ENCODE measurements at places on chromosomes 12 and 14. TPM values are rescaled to one million over a fixed set of nuclear protein-coding genes. Genes with fewer than 3 reads are reported as not detected.
A peak's percentile ranks its signal among the peaks of the same experiment; 100 is the strongest.

GRCh38 chr12:77049767-77050353 is 15.5 kb downstream of the E2F7 start:
- no peaks in the 10 kb centered on the region for H3K27me3 ChIP-seq
- peak; percentile 78 for DNase-seq
- H3K27ac ChIP-seq: no peak overlapping the region
- H3K36me3 ChIP-seq: peaks cover 49% of the 10 kb centered on the region

DNA sequence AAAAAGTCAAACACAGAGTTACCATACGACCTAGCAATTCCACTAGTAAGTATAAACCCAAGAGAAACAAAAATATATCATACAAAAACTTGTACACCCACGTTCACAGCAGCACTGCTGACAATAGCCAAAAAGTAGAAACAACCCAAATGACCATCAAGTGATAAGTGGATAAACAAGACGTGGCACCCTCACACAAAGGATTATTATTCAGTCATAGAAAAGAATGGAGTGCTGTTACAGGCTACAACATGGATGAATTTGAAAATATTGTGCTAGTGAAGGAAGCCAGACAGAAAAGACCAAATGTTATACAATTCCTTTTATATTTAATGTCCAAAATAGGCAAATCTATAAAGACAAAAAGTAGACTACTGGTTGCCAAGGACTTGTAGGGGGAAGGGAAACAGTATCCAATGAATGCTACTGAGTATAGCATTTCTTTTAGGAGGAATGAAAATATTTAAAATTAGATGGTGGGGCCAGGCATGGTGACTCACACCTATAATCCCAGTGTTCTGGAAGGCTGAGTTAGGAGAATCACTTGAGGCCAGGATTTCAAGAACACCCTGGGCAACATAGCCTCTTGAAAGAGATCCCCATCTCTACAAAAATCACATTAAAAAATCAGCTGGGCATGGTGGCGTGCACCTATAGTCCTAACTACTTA is 41.9 kb downstream of the SPTLC2 start:
- H3K4me3 ChIP-seq: no peak overlapping the region
- H3K27ac ChIP-seq: no peak overlapping the region
- peaks cover 4% of the 10 kb centered on the region for H3K36me3 ChIP-seq
- H3K4me1 ChIP-seq: peaks cover 4% of the 10 kb centered on the region
- no peaks in the 10 kb centered on the region for H3K27me3 ChIP-seq

- no peak overlapping the region for H3K27ac ChIP-seq
- peaks cover 18% of the 10 kb centered on the region for H3K27me3 ChIP-seq
- no peak overlapping the region for H3K4me3 ChIP-seq
- peaks cover 3% of the 10 kb centered on the region for H3K4me1 ChIP-seq
- DNase-seq: no peak
- H3K36me3 ChIP-seq: no peaks in the 10 kb centered on the region
Observed at GRCh38 chr14:69481815-69482568, 2.5 kb upstream of the PLEKHD1 start.

GRCh38 chr14:90760591-90761316 is 55.5 kb downstream of the TTC7B start:
- H3K27ac ChIP-seq: no peak overlapping the region
- peaks cover 3% of the 10 kb centered on the region for H3K36me3 ChIP-seq
- DNase-seq: peak; percentile 70
- peaks cover 23% of the 10 kb centered on the region for H3K4me1 ChIP-seq

DNA sequence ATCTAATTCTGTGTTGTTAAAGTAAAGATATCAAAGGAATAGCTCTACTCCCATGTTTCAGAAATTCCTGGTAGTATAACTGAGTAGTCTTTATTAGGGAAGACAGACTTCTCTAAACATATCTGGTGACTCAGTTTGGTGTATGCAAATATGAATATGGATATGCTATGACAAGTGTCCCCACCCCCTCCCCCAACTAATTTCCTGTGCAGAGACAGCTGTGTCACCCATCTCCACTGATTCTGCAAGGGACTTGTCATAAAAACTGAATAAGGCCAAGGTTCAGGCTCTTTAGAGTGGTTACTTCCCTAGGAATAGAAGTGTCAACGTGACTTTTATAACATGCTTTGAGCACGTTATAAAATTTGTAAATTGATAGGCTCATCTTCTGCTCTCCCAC is 429.1 kb downstream of the DAD1 start:
- DNase-seq: peak; percentile 48
- H3K27me3 ChIP-seq: no peaks in the 10 kb centered on the region
- no peak overlapping the region for H3K4me3 ChIP-seq
- no peak overlapping the region for H3K27ac ChIP-seq
- peaks cover 11% of the 10 kb centered on the region for H3K4me1 ChIP-seq

- no peak for DNase-seq
- no peaks in the 10 kb centered on the region for H3K27me3 ChIP-seq
- H3K4me3 ChIP-seq: no peak overlapping the region
- H3K27ac ChIP-seq: no peak overlapping the region
Observed at GRCh38 chr14:102279688-102280348, 25.1 kb downstream of the MOK start.

- peaks cover 23% of the 10 kb centered on the region for H3K4me1 ChIP-seq
Observed at GRCh38 chr12:30928356-30929244, 2.1 kb downstream of the TSPAN11 start.

The RNASE1 gene
- not detected for total RNA-seq

The MED6 gene
- 56.8 TPM for total RNA-seq

GRCh38 chr14:90758959-90759358 is 57.3 kb downstream of the TTC7B start:
- peak; percentile 32 for DNase-seq
- peak overlapping the region; percentile 45 for H3K4me3 ChIP-seq
- peaks cover 3% of the 10 kb centered on the region for H3K36me3 ChIP-seq

GRCh38 chr14:20460458-20461224 is 593 bp downstream of the PIP4P1 start:
- H3K27me3 ChIP-seq: no peaks in the 10 kb centered on the region
- no peak for DNase-seq
- peaks cover 18% of the 10 kb centered on the region for H3K4me1 ChIP-seq
- peak overlapping the region; percentile 91 for H3K27ac ChIP-seq
- H3K4me3 ChIP-seq: peak overlapping the region; percentile 86
- H3K36me3 ChIP-seq: peaks cover 41% of the 10 kb centered on the region

The SPIC gene
- not detected for total RNA-seq

- DNase-seq: no peak
- H3K27ac ChIP-seq: no peak overlapping the region
- peaks cover 9% of the 10 kb centered on the region for H3K4me1 ChIP-seq
- H3K36me3 ChIP-seq: no peaks in the 10 kb centered on the region
- H3K4me3 ChIP-seq: no peak overlapping the region
- no peaks in the 10 kb centered on the region for H3K27me3 ChIP-seq
Observed at GRCh38 chr14:68527329-68527851, 265.5 kb downstream of the ZFP36L1 start.
